ENCODE measurements at places on chromosomes 7 and 10. TPM values are rescaled to one million over a fixed set of nuclear protein-coding genes. Genes with fewer than 3 reads are reported as not detected.
A peak's percentile ranks its signal among the peaks of the same experiment; 100 is the strongest.

The CHST15 gene
- total RNA-seq = not detected

The FHIP2A gene
- 15.2 TPM for total RNA-seq

The PGAM2 gene
- 0.34 TPM for total RNA-seq

The SNCG gene
- not detected for total RNA-seq

The AUTS2 gene
- 15.2 TPM for total RNA-seq

The WASL gene
- 7.5 TPM for total RNA-seq

GRCh38 chr10:43957267-43958070 lies 308.8 kb upstream of the ZNF32 start:
- no peak for DNase-seq
- no peak overlapping the region for H3K27ac ChIP-seq
- H3K4me1 ChIP-seq = no peaks in the 10 kb centered on the region
- H3K27me3 ChIP-seq = peaks cover 13% of the 10 kb centered on the region

- H3K27me3 ChIP-seq = no peaks in the 10 kb centered on the region
- H3K27ac ChIP-seq = no peak overlapping the region
- H3K36me3 ChIP-seq = no peaks in the 10 kb centered on the region
- H3K4me3 ChIP-seq = no peak overlapping the region
- H3K4me1 ChIP-seq = peaks cover 15% of the 10 kb centered on the region
- DNase-seq = no peak
Measured at GRCh38 chr10:32153252-32153651, 97.0 kb upstream of the KIF5B start.

- no peak overlapping the region for H3K4me3 ChIP-seq
- H3K27me3 ChIP-seq = no peaks in the 10 kb centered on the region
- no peak overlapping the region for H3K27ac ChIP-seq
- no peak for DNase-seq
Measured at GRCh38 chr10:125547010-125547650, 135.8 kb downstream of the TEX36 start.

DNA sequence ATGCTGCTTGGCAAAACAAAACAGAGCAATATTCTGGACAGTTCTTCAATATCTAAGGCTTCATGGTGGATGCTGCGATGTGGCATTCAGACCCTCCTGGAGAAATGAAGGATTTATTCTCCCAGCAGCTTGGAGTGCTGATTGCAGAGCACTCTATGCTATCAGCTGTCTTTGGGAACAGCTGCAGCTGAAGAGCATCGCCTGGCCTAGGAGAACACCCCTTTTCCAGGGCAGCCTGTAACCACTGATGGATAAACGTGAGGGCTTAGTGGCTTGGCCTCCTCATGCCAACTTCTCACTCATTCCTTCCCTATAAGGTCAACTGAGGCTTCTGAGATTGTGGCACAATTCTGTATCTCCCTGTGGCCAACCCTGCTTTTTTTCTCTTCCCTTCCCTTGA lies 638.1 kb upstream of the CNTNAP2 start:
- no peaks in the 10 kb centered on the region for H3K4me1 ChIP-seq
- H3K4me3 ChIP-seq = no peak overlapping the region
- H3K27ac ChIP-seq = no peak overlapping the region
- no peaks in the 10 kb centered on the region for H3K27me3 ChIP-seq
- DNase-seq = no peak

- H3K4me1 ChIP-seq = no peaks in the 10 kb centered on the region
- no peaks in the 10 kb centered on the region for H3K36me3 ChIP-seq
- H3K27me3 ChIP-seq = no peaks in the 10 kb centered on the region
- DNase-seq = no peak
Measured at GRCh38 chr7:18257711-18258110, 230.1 kb upstream of the PRPS1L1 start.

DNA sequence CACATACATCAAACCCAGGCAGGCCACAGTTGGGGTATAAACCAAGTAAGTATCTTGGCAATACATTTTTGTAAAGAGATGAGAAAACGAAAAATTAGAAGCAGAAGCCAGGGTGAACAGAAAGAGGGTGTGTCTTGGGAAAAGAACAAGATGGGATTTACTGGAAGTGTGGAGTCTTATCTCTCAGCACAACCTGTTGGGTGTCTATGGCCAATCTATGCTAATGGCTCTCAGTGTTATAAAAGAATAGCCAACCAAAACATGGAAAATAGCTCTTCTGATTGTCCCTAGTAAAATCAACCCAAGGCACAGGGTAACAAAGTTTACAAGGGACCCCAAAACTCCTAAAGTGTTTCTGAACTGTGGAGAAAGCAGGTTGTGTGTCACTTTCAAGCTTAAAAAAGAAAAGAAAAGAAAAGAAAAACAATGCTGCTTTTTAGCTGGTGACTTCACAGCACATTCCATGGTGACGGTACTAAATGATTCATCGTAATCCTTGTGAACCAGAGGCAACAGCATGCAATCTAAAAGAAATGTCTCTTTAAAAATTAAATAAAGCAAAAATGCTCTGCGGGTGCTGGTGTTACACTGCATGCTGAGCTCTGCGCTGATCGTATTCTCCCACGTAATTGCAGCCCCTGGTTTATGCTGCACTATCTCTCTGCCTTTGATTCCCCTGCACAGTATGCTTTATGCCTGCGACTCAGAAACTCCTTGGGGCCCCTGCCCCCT lies 100.8 kb downstream of the C10orf90 start:
- H3K27ac ChIP-seq = no peak overlapping the region
- no peak overlapping the region for H3K4me3 ChIP-seq
- no peaks in the 10 kb centered on the region for H3K36me3 ChIP-seq
- no peak for DNase-seq

DNA sequence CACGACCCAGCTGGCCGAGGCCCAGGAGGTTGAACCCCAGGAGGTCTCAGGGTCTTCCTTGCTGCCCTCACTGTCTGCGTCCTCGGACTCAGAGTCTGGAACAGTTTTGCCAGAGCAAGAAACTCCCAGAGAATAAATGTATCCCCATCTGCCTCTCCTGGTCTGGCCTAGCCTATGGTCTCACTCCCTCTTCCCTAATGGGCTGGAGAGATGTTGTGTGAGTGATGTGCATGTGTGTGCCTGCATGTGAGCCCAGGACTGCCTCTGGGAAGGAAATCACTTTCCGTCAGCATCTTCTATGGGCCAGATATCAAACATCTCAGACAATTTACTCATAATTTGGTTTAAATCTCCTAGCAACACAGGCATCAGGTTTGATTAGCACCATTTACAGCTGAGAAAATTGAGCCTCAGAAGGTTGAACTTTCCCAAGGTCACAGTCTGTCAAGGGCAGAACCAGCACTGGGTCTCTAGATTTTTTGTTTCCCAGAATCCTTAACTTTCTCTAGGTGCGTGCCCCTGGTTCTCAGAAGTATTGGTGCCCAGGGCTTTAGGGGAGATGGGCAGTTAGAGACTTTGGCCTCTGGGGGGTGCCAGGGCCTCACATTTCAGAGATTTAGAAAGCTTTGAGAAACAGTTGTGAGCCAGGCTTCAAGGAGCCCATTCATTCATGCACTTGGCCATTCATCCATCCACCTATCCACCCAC lies 4.9 kb downstream of the TMEM270 start:
- no peaks in the 10 kb centered on the region for H3K27me3 ChIP-seq
- peak; percentile 28 for DNase-seq
- no peaks in the 10 kb centered on the region for H3K4me1 ChIP-seq
- no peak overlapping the region for H3K4me3 ChIP-seq
- H3K27ac ChIP-seq = no peak overlapping the region

DNA sequence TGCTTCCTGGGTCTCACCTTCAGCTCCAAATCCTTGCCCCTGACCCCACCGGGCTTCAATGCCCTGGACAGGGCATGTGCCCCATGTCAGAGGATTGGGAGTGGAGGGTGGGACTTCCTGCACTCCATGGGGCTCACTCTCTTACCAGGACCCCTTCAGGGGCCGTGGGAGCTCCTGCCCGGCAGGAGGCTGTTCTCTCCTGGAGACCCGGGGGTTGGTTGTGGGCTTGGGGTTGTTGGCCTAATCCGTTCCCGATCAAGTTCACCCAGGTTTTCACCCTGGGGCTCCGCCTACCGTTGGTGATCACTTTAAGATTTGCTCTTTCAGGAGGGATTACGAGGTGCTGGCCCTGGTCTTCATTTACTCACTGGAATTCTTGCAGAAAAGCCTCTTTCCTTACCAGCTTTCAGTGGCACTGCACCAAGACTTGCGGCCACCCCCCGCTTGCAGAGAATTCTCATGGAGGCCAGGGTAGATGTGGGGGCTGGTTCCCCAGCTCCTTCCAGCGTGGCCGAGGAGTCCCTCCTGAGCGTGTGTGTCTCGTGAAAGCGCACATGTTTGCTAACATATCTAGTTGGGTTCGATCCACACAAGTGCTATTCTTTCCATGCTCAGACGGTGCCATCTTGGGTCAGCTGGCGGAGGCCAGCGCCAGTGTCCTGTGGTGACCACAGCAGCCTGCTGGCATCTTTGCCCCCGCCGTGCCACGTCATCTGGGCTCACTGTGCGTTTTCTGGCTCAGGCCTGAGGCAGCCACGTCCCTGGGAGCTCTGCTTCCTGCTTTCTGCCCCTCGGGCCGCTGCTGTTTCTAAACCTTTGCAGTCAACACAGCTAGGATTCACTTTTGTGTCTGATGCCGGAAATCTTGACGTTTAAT lies 15.6 kb downstream of the PWWP2B start:
- no peak for DNase-seq
- peaks cover 12% of the 10 kb centered on the region for H3K4me1 ChIP-seq
- H3K27ac ChIP-seq = no peak overlapping the region
- no peak overlapping the region for H3K4me3 ChIP-seq

GRCh38 chr10:129464251-129464650 lies 2.8 kb upstream of the MGMT start:
- H3K4me1 ChIP-seq = peaks cover 8% of the 10 kb centered on the region
- H3K27me3 ChIP-seq = peaks cover 2% of the 10 kb centered on the region
- no peak overlapping the region for H3K4me3 ChIP-seq
- no peak overlapping the region for H3K27ac ChIP-seq
- H3K36me3 ChIP-seq = no peaks in the 10 kb centered on the region
- DNase-seq = no peak

DNA sequence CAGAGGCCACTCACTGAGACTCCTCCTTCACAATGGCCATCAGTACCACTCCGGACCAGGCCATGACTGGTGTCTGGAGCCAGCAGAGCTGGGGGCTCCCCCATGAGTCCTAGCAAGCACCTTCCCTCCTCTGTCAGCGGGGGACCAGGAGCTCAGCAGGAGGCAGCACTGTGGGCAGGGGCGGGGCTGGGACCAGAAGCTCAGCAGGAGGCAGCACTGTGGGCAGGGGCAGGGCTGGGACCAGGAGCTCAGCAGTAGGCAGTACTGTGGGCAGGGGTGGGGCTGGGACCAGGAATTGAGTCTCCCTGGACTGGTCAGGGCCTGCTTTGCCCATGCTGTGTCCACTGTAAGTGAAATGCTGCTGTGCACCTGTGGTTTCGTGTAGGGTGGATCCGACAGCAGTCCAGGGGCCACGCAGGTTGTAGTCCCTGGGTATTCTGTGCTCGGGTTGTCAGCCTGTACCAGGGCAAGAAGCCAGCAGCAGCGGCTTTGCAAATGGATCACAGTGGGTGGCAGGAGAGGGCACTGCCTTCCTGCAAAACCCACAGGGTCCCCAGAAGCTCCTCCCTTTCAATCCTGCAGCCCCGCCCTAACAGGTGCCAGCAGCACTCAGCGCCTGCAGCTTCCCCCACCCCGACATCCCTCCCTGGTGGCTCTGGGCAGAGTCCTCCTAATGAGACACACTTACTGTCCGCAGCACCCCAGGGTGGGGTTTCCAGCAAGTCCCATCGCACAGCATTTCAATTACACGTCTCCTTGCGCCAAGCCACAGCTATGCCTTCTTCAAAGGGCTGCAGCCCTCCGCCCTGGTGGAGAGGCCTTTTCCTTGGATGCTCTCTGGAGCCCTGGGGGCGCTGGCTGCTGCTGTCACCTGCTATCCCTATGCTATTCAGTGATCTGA lies 220.5 kb downstream of the TCERG1L start:
- no peak overlapping the region for H3K27ac ChIP-seq
- H3K4me3 ChIP-seq = no peak overlapping the region
- no peak for DNase-seq
- H3K27me3 ChIP-seq = no peaks in the 10 kb centered on the region
- peaks cover 2% of the 10 kb centered on the region for H3K4me1 ChIP-seq

- H3K36me3 ChIP-seq = no peaks in the 10 kb centered on the region
- H3K27ac ChIP-seq = no peak overlapping the region
- no peak for DNase-seq
- peaks cover 9% of the 10 kb centered on the region for H3K4me1 ChIP-seq
- peaks cover 17% of the 10 kb centered on the region for H3K27me3 ChIP-seq
Measured at GRCh38 chr7:45087301-45088145, 1.2 kb downstream of the NACAD start.

- peaks cover 35% of the 10 kb centered on the region for H3K4me1 ChIP-seq
- H3K36me3 ChIP-seq = no peaks in the 10 kb centered on the region
- DNase-seq = no peak
- no peak overlapping the region for H3K4me3 ChIP-seq
Measured at GRCh38 chr7:6256109-6256483, 16.3 kb downstream of the CYTH3 start.

All from activated CD8-positive, alpha-beta T cell treated with anti-CD3 and anti-CD28 coated beads, Interleukin-2, amount 10 ng/mL, durations not matched to agents 7 days and 5 days (primary cell).